Body of pancreas (tissue), 4 donors: ENCODE measurements at places on chromosomes 13 and 19. TPM values are rescaled to one million over a fixed set of nuclear protein-coding genes. Genes with fewer than 3 reads are reported as not detected.

DNA sequence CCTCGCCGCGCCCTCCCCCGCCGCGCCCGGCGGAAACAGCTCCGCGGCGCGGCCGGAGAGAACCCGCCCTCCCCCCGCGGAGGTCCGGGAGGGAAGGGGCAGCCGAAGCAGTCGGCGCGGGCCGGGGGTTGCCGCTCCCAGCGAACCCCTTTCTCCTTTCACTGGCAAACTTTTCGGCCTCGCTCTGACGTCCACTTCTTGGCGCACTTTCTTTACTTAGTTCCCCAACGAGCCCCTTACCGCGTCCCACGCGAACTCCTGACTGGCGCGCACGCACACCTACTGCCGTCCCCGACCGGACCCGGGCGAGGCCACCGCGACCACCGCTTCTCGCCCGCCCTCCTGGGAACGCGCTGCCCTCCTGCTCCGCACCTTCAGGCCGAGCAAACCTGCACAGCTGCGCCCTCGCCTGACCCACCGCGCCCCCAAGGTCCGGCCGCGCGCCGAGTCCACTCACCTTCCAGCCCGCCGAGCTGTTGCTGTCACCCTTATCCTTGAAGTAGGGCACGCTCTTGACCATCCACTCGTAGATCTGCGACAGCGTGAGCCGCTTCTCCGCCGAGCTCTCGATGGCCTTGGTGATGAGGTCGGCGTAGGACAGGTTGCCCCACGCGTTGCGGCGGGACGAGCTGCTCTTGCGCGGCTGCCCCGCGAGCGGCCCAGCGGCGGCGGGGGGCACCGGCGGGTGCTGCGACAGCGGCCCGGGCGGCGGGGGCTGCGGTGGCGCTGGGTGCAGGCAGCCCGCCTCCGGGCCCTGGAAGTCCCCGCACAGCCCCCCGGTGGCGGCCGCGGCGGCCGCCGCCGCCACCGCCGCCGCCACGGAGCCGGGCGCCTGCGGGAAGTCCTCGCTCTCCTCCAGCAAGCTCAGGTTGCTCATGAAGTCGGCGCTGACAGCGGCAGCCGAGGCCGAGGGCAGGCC is 1.1 kb downstream of the FOXO1 start:
- DNase-seq, result peak; percentile 44
- peaks cover 37% of the 10 kb centered on the region for H3K4me1 ChIP-seq
- peak overlapping the region; percentile 94 for H3K27ac ChIP-seq
- H3K4me3 ChIP-seq, result peak overlapping the region; percentile 89
- H3K36me3 ChIP-seq, result no peaks in the 10 kb centered on the region
- H3K27me3 ChIP-seq, result no peaks in the 10 kb centered on the region

DNA sequence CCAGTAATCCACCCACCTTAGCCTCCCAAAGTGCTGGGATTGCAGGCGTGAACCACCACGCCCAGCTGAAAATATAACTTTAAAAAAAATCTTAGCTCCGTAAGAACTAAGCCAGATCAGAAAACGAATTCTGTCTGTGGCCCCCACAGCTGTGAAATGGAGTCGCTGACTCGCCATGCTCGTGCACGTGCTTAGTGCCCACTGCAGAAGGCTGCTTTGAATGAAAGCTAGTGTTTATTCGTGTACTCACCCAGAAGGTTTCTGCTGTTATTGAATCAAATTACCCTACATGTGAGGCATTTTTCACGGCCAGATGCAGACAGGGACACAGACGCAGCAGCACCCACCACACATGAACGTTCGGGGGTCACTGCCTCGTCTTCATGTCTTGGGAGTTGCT is 61.7 kb upstream of the F7 start:
- H3K27ac ChIP-seq, result no peak overlapping the region
- H3K36me3 ChIP-seq, result no peaks in the 10 kb centered on the region
- no peaks in the 10 kb centered on the region for H3K27me3 ChIP-seq
- no peaks in the 10 kb centered on the region for H3K4me1 ChIP-seq
- no peak for DNase-seq

GRCh38 chr19:1833540-1833939 is 14.7 kb downstream of the REXO1 start:
- no peak for DNase-seq
- H3K27me3 ChIP-seq, result no peaks in the 10 kb centered on the region
- no peaks in the 10 kb centered on the region for H3K36me3 ChIP-seq
- H3K27ac ChIP-seq, result no peak overlapping the region
- peaks cover 30% of the 10 kb centered on the region for H3K4me1 ChIP-seq

DNA sequence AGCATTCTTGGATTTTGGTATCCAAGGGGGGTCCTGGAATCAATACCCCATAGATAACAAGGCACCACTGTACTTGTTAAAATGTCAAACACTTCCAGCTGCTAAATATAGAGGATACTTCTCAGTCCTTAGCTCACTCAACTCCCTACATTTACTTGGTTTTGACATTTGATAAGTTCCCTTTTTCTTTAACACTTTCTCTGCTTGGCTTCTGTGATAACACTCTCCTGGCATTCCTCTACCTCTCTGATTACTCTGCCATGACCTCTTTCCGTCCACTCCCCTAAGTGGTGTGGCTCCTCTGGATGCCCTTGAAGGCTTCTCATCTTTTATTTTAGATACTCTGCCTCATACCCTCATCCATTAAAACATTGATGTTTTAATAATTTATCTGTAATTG is 65.2 kb downstream of the MICU2 start:
- no peak for DNase-seq
- H3K36me3 ChIP-seq, result no peaks in the 10 kb centered on the region
- H3K27me3 ChIP-seq, result no peaks in the 10 kb centered on the region
- H3K4me3 ChIP-seq, result no peak overlapping the region

DNA sequence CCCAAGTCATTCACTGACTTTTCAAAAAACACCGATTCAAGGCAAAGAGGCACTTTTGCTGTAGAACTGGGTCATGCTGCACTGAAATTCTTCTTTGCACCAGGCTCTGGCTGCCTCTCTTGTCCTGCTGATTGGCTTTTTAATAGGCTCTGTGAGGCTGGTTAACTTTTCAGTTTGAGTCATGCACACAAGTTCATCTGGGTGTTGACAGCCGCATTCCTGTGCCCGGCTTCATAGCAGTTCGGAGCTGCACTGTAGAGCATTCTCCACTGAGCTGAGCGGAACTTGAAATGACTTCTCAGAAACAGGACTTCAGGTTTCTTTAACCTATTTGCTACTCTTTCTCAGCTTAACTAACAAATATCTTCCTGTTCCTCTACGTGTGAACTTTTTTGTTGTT is 978.3 kb downstream of the UQCRFS1 start:
- no peak overlapping the region for H3K27ac ChIP-seq
- no peak overlapping the region for H3K4me3 ChIP-seq
- no peaks in the 10 kb centered on the region for H3K27me3 ChIP-seq
- DNase-seq, result no peak

- no peak overlapping the region for H3K4me3 ChIP-seq
- no peaks in the 10 kb centered on the region for H3K36me3 ChIP-seq
- DNase-seq, result no peak
- H3K4me1 ChIP-seq, result no peaks in the 10 kb centered on the region
- no peak overlapping the region for H3K27ac ChIP-seq
These were observed 71.2 kb downstream of the WASF3 start for GRCh38 chr13:26628706-26629105.

DNA sequence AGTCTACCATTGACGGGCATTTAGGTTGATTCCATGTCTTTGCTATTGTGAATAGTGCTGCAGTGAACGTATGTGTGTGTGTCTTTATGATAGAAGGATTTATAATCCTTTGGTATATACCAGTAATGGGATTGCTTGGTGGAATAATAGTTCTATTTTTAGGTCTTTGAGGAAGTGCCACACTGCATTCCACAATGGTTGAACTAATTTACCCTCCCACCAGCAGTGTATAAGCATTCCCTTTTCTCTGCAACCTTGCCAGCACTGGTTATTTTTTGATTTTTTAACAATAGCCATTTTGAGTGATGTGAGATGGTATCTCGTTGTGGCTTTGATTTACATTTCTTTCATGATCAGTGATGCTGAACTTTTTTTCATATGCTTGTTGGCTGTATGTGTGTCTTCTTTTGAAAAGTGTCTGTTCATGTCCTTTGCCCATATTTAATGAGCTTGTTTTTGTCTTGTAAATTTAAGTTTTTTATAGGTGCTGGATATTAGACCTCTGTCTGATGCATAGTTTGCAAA is 37.5 kb downstream of the RFC3 start:
- DNase-seq, result no peak
- no peak overlapping the region for H3K4me3 ChIP-seq
- no peak overlapping the region for H3K27ac ChIP-seq
- H3K27me3 ChIP-seq, result no peaks in the 10 kb centered on the region
- no peaks in the 10 kb centered on the region for H3K36me3 ChIP-seq
- peaks cover 8% of the 10 kb centered on the region for H3K4me1 ChIP-seq

GRCh38 chr13:21176982-21177284 is 475 bp downstream of the MRPL57 start:
- H3K27me3 ChIP-seq, result no peaks in the 10 kb centered on the region
- no peak for DNase-seq
- H3K36me3 ChIP-seq, result no peaks in the 10 kb centered on the region
- H3K27ac ChIP-seq, result peak overlapping the region; percentile 95
- H3K4me3 ChIP-seq, result peak overlapping the region; percentile 74

DNA sequence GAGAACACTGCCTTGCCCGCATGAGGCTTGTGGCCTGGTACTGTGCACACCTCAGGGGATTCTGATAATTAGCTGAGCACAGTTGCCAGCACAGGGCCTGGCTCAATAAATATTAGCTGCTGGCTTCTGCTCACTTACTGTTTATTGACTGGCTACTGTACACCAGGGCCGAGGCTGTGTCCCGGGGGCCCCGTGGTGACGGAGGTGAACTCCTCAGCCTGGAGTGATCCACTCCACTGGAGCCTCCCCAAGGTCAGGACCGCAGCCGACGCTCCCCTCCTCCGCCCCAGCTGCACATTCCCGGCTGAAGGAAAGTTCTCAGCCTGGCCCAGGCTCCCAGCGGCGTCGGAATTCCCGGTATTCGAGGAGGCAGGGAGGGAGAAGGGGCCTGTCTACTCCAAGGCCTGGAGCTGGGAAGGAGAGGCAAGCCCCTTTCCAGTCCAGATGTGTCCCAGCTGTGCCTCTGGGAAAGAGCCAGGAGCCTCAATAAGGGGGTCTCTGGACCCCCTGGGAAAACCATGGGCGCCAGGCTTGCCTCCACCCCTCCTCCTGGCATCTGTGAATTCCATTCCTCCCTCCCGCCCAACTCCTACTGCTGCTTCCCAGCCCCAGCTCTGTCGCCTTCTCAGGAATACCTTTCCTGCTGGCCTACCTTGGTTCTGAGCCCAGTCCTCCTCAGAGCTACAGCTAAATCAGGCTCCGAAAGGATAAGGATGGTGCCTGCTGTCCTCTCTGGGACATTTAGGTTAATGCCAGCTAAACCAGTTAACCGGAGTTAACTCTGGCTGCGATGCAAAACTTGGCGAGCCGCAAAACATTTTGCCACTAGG is 7.3 kb downstream of the RPS16 start:
- no peaks in the 10 kb centered on the region for H3K36me3 ChIP-seq
- peak overlapping the region; percentile 51 for H3K27ac ChIP-seq
- H3K4me3 ChIP-seq, result no peak overlapping the region
- H3K27me3 ChIP-seq, result no peaks in the 10 kb centered on the region

GRCh38 chr13:112443995-112444311 is 67.8 kb downstream of the SPACA7 start:
- H3K27me3 ChIP-seq, result peaks cover 17% of the 10 kb centered on the region
- no peaks in the 10 kb centered on the region for H3K36me3 ChIP-seq

GRCh38 chr13:111034811-111035210 is 80.3 kb upstream of the ARHGEF7 start:
- H3K4me3 ChIP-seq, result no peak overlapping the region
- no peak overlapping the region for H3K27ac ChIP-seq
- H3K36me3 ChIP-seq, result no peaks in the 10 kb centered on the region
- DNase-seq, result no peak

DNA sequence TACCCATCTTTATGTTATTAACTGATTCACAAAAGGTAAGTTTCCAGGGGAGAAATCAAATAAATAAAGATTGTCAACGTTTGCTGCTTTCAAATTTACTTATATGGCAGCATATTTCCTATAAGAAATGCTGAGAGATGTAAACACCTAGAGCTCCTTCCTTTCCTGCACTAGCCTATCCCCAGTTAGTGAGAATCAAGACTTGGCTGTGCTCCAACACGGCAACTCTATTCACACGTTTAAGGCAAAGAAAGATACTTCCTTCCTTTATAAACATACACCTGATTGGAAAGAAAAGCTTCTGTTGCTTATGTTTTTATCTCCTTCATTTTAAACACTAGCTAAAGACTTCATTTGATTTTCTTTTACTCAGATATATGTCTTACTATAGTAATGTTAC is 107.0 kb downstream of the PCDH9 start:
- no peak for DNase-seq
- H3K27me3 ChIP-seq, result no peaks in the 10 kb centered on the region
- no peak overlapping the region for H3K4me3 ChIP-seq
- no peaks in the 10 kb centered on the region for H3K4me1 ChIP-seq
- no peak overlapping the region for H3K27ac ChIP-seq
- H3K36me3 ChIP-seq, result no peaks in the 10 kb centered on the region

DNA sequence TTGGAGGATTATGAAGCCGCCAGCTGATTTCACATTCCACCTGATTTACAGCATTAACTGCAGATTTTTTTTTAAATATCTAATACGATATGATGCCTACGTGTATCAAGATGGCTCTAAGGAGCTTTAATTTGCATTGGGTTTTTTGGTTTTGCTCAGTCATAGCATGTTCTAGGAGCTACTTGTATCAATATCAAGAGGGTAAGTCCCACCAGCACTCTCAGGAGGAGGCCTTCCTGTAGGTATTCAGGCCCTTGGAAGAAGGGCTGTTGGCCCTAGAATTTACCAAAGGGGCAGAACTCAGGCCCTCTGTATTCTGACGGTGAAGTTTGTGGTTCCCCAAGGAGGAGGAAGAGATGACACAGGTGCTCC is 97.2 kb upstream of the IPO5 start:
- no peak for DNase-seq
- H3K27me3 ChIP-seq, result no peaks in the 10 kb centered on the region
- H3K4me1 ChIP-seq, result no peaks in the 10 kb centered on the region

The ZNF227 gene
- total RNA-seq, result 8.0 TPM

GRCh38 chr19:12364391-12365235 is 870 bp downstream of the ZNF442 start:
- H3K27ac ChIP-seq, result peak overlapping the region; percentile 87
- peak overlapping the region; percentile 88 for H3K4me3 ChIP-seq
- H3K27me3 ChIP-seq, result no peaks in the 10 kb centered on the region

DNA sequence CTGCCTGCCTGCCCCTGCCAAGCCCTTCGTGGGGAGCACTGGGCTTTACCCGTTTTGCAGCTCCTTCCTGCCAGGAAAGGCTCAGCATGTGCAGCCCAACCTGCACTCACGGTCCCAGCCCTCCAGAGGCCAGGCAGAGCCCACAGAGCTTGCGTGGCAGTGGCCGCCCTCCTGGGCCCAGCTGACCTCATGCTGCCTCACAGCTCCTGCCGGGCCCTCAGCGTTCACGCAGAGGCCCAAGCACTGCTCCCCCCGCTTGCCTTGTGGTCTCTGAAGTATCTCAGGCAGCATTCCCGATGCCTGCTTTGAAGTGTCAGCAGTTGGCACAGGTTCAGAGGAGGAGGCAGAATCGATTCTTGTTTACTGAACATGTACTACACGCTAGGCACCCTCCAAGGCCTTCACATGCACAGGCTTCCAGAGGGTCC is 32.5 kb downstream of the CAPN12 start:
- peak overlapping the region; percentile 51 for H3K27ac ChIP-seq
- H3K4me1 ChIP-seq, result peaks cover 79% of the 10 kb centered on the region
- DNase-seq, result no peak
- H3K27me3 ChIP-seq, result no peaks in the 10 kb centered on the region
- H3K4me3 ChIP-seq, result no peak overlapping the region
- H3K36me3 ChIP-seq, result peaks cover 27% of the 10 kb centered on the region

The PSG7 gene
- total RNA-seq, result not detected

The NAA16 gene
- total RNA-seq, result 47.8 TPM
